Heart right ventricle (tissue), 16 donors: ENCODE measurements at places on chromosomes 3 and 15.

- no peak for DNase-seq
- no peak overlapping the region for H3K4me3 ChIP-seq
- H3K4me1 ChIP-seq: no peaks in the 10 kb centered on the region
- no peaks in the 10 kb centered on the region for H3K36me3 ChIP-seq
- H3K27me3 ChIP-seq: no peaks in the 10 kb centered on the region
Measured at GRCh38 chr3:156040041-156040440, 80.3 kb upstream of the KCNAB1 start.

GRCh38 chr3:194561306-194561974, 71.8 kb downstream of the TMEM44 start:
- H3K27ac ChIP-seq: no peak overlapping the region
- H3K4me1 ChIP-seq: peaks cover 13% of the 10 kb centered on the region
- no peaks in the 10 kb centered on the region for H3K36me3 ChIP-seq

GRCh38 chr3:8765528-8765927, 3.9 kb downstream of the OXTR start:
- H3K4me3 ChIP-seq: no peak overlapping the region
- H3K36me3 ChIP-seq: no peaks in the 10 kb centered on the region
- no peak for DNase-seq
- peaks cover 28% of the 10 kb centered on the region for H3K27me3 ChIP-seq

- no peaks in the 10 kb centered on the region for H3K4me1 ChIP-seq
- no peaks in the 10 kb centered on the region for H3K36me3 ChIP-seq
- H3K27ac ChIP-seq: no peak overlapping the region
- no peak for DNase-seq
Measured at GRCh38 chr3:168514252-168514651, 418.5 kb upstream of the GOLIM4 start.

- peaks cover 4% of the 10 kb centered on the region for H3K4me1 ChIP-seq
- no peaks in the 10 kb centered on the region for H3K36me3 ChIP-seq
- H3K27me3 ChIP-seq: no peaks in the 10 kb centered on the region
- no peak overlapping the region for H3K27ac ChIP-seq
Measured at GRCh38 chr3:11363715-11364114, 91.5 kb downstream of the ATG7 start.

DNA sequence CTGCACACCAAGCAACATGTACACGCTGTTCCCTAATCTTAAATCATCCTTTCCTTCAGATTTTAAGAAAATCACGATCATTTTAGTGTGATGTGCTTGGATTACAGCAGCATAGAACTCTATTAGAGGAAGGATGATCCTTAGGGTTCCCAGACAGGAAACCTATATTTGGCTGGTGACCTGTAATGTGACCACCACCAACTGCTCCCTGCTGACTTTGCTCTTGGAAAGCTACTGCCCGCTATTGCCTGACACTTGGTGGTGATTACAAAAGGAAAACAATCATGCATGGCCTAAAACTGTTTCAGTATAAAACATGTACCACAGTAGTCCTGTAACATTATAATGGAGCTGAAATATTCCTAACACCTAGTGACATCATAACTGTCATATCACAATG, 27.2 kb upstream of the LMOD3 start:
- no peak overlapping the region for H3K4me3 ChIP-seq
- no peak overlapping the region for H3K27ac ChIP-seq
- DNase-seq: no peak
- H3K27me3 ChIP-seq: no peaks in the 10 kb centered on the region
- H3K4me1 ChIP-seq: no peaks in the 10 kb centered on the region

GRCh38 chr3:142642956-142643355, 46.8 kb downstream of the PLS1 start:
- H3K36me3 ChIP-seq: no peaks in the 10 kb centered on the region
- no peak for DNase-seq
- H3K4me3 ChIP-seq: no peak overlapping the region
- H3K27ac ChIP-seq: no peak overlapping the region

- H3K36me3 ChIP-seq: no peaks in the 10 kb centered on the region
- no peaks in the 10 kb centered on the region for H3K27me3 ChIP-seq
- no peaks in the 10 kb centered on the region for H3K4me1 ChIP-seq
Measured at GRCh38 chr3:105526360-105527111, 159.8 kb downstream of the ALCAM start.

DNA sequence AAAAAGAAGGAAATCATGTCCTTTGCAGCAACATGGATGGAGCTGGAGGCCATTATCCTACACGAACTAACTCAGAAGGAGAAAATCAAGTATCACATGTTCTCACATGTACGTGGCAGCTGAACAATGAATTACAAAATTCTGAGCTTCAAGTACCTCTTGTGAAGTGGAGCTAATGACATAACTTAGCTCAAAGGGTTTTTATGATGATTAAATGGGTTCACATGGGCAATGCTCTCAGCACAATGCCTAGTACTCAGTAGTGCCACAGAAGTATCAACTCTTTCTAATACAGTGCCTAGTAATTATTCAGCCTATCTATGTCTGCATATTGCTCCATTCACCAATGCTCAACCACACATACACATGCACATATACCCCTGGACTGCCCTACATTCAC, 407.5 kb upstream of the WNT5A start:
- no peaks in the 10 kb centered on the region for H3K27me3 ChIP-seq
- H3K4me1 ChIP-seq: no peaks in the 10 kb centered on the region
- H3K27ac ChIP-seq: no peak overlapping the region
- H3K4me3 ChIP-seq: no peak overlapping the region

- no peak for DNase-seq
- H3K36me3 ChIP-seq: no peaks in the 10 kb centered on the region
- no peaks in the 10 kb centered on the region for H3K27me3 ChIP-seq
- no peak overlapping the region for H3K4me3 ChIP-seq
- no peaks in the 10 kb centered on the region for H3K4me1 ChIP-seq
Measured at GRCh38 chr15:95541301-95541700, 789.2 kb upstream of the NR2F2 start.

- H3K36me3 ChIP-seq: peaks cover 76% of the 10 kb centered on the region
- H3K27me3 ChIP-seq: no peaks in the 10 kb centered on the region
- H3K4me3 ChIP-seq: no peak overlapping the region
- H3K27ac ChIP-seq: no peak overlapping the region
Measured at GRCh38 chr15:58898150-58898680, 35.3 kb downstream of the SLTM start.

DNA sequence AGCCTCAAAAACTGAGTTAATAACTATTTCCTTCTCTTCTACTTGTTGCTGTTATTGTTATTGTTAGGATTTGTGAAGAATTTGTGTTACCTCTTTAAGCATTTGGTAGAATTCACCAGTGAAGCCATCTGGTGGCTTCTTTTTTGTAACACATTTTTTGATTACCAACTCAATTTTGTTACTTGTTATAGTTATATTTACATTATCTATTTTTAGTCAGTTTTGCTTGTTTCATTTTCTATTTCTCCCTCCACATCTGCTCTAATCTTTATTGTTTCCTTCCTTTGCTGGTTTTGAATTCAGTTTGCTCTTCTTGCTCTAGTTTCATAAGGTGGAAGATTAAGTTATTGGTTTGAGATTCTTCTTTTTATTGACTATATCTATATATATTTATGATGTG, 3.7 kb upstream of the SLC9C1 start:
- DNase-seq: no peak
- H3K27ac ChIP-seq: no peak overlapping the region
- H3K4me3 ChIP-seq: no peak overlapping the region
- peaks cover 14% of the 10 kb centered on the region for H3K4me1 ChIP-seq
- H3K36me3 ChIP-seq: no peaks in the 10 kb centered on the region

GRCh38 chr3:85576697-85577200, 618.0 kb downstream of the CADM2 start:
- no peak for DNase-seq
- no peaks in the 10 kb centered on the region for H3K27me3 ChIP-seq
- H3K27ac ChIP-seq: no peak overlapping the region
- no peaks in the 10 kb centered on the region for H3K36me3 ChIP-seq
- H3K4me3 ChIP-seq: no peak overlapping the region

GRCh38 chr3:29552051-29552450, 271.2 kb downstream of the RBMS3 start:
- DNase-seq: no peak
- H3K27ac ChIP-seq: no peak overlapping the region
- no peaks in the 10 kb centered on the region for H3K36me3 ChIP-seq
- H3K4me1 ChIP-seq: peaks cover 7% of the 10 kb centered on the region

GRCh38 chr3:132660052-132660810, at the start of gene UBA5:
Gene UBA5 (plus strand): TSS chr3:132660329. CDS start chr3:132660538, 209 bp downstream.
- peaks cover 19% of the 10 kb centered on the region for H3K4me1 ChIP-seq
- no peaks in the 10 kb centered on the region for H3K27me3 ChIP-seq
- H3K27ac ChIP-seq: peak within 1 kb of the TSS; percentile 97
- peak; percentile 72 for DNase-seq
- no peaks in the 10 kb centered on the region for H3K36me3 ChIP-seq
- H3K4me3 ChIP-seq: peak within 1 kb of the TSS; percentile 89

DNA sequence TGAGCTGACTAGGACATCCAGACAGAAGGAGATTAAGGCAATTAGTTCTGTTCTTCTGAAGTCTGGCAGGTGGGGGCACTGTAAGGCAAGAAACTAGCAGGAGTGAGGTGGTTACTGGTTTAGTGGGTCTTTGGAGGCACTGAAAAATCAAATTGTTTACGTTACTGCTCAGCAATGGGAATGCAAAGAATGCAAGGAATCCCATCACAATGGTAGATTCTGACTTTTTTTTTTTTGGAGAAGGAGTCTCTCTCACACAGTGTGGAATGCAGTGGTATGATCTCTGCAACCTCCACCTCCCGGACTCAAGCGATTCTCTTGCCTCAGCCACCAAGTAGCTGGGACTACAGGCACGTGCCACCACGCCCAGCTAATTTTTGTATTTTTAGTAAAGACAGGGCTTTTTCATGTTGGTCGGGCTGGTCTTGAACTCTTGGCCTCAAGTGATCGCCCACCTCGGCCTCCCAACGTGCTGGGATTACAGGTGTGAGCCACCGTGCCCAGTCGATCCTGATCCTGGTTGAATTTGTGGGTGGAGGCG, 16.4 kb downstream of the FAM107A start:
- peaks cover 22% of the 10 kb centered on the region for H3K36me3 ChIP-seq
- H3K4me1 ChIP-seq: no peaks in the 10 kb centered on the region
- H3K27me3 ChIP-seq: no peaks in the 10 kb centered on the region
- no peak overlapping the region for H3K4me3 ChIP-seq
- no peak for DNase-seq

DNA sequence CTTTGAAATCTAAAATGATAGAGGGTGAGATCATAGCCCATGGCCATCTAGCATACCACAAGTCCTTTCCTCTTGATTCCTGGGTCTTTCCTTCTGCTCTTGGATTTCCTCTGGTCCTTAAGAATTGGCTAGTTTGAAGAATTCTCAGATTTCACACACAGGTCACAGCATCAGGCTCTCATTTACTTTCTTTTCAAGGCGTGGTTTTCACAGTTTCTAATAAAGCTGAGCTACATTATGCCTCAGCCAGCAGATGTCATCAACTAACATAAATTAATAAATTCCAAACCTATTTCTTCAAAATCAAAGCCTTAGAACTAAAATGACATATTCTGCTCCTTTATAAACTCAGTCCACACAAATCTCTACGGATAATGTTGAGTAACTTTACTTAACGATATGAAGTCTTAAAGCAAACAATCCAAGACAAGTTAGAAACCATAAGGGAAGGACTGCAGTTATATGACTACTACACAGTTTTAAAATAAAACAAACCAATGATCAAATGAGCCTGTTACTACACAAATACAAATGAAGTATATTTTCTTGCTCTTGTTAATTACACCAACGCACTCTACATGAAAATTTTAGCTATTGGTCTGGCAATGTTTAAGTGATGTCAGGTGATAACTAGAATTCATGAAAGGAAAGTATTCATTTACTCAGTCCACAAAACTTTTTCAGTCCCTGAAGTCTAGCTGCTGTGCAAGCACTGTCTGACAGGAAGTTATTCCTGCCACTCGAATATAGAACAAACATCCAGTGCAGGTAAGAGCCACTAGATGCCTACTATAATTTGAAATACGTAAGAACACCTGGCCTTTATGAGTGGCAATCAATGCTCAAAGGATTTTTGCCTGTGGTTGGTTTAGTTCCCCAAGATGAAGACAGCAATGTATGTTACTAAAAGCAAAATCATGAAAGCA, 9.2 kb downstream of the CCDC14 start:
- H3K36me3 ChIP-seq: no peaks in the 10 kb centered on the region
- H3K4me3 ChIP-seq: no peak overlapping the region
- no peaks in the 10 kb centered on the region for H3K27me3 ChIP-seq
- H3K27ac ChIP-seq: no peak overlapping the region
- H3K4me1 ChIP-seq: no peaks in the 10 kb centered on the region
- DNase-seq: no peak

- no peak for DNase-seq
- peaks cover 82% of the 10 kb centered on the region for H3K4me1 ChIP-seq
- H3K27me3 ChIP-seq: no peaks in the 10 kb centered on the region
- peak overlapping the region; percentile 61 for H3K4me3 ChIP-seq
- peak overlapping the region; percentile 93 for H3K27ac ChIP-seq
Measured at GRCh38 chr3:46693892-46694226, 380 bp upstream of the ALS2CL start.

- DNase-seq: no peak
- H3K27ac ChIP-seq: peak overlapping the region; percentile 94
- H3K36me3 ChIP-seq: no peaks in the 10 kb centered on the region
- H3K4me1 ChIP-seq: peaks cover 64% of the 10 kb centered on the region
- no peak overlapping the region for H3K4me3 ChIP-seq
Measured at GRCh38 chr3:43291546-43291945, 5.2 kb downstream of the SNRK start.

- H3K27ac ChIP-seq: no peak overlapping the region
- H3K4me1 ChIP-seq: peaks cover 7% of the 10 kb centered on the region
- H3K36me3 ChIP-seq: no peaks in the 10 kb centered on the region
- peaks cover 18% of the 10 kb centered on the region for H3K27me3 ChIP-seq
- no peak for DNase-seq
Measured at GRCh38 chr3:187677604-187678003, 7.4 kb upstream of the SST start.

- no peaks in the 10 kb centered on the region for H3K4me1 ChIP-seq
- H3K36me3 ChIP-seq: no peaks in the 10 kb centered on the region
- DNase-seq: no peak
- no peak overlapping the region for H3K4me3 ChIP-seq
- no peaks in the 10 kb centered on the region for H3K27me3 ChIP-seq
Measured at GRCh38 chr15:65020419-65020818, 9.0 kb downstream of the MTFMT start.

- peak within 1 kb of the TSS; percentile 95 for H3K27ac ChIP-seq
- peak; percentile 98 for DNase-seq
- peak within 1 kb of the TSS; percentile 73 for H3K4me3 ChIP-seq
- no peaks in the 10 kb centered on the region for H3K36me3 ChIP-seq
Measured at GRCh38 chr15:65792138-65792987, at the start of gene DENND4A. Gene DENND4A (minus strand): TSS chr15:65792293. CDS start chr15:65756450, 35,843 bp downstream.

GRCh38 chr3:154224366-154224765, 99.9 kb downstream of the DHX36 start:
- no peaks in the 10 kb centered on the region for H3K4me1 ChIP-seq
- H3K27me3 ChIP-seq: no peaks in the 10 kb centered on the region
- H3K36me3 ChIP-seq: no peaks in the 10 kb centered on the region
- H3K4me3 ChIP-seq: no peak overlapping the region
- H3K27ac ChIP-seq: peak overlapping the region; percentile 59

DNA sequence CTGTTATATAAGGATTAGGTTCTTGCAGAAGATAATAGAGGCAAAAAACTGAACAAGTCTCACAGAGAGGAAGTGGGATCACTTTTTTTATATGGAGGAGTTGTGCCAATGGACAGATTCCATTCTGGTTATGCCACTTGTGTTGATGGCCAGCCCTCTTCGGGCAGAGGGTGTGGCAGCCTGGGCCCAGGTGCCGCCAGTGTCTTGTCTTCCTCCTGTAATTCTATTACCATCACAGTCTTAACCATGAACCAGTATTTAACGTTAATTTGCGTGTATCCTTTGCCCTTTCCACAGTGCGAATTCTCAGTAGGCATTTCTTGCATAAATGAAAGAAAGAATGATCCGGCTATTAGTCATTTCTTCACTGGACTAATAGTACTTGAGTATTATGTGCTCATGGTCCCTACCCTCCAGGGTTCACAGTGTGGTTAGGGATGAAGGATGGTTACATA, 7.0 kb upstream of the USP4 start:
- H3K27me3 ChIP-seq: no peaks in the 10 kb centered on the region
- no peak overlapping the region for H3K4me3 ChIP-seq
- no peak for DNase-seq
- no peaks in the 10 kb centered on the region for H3K36me3 ChIP-seq
- H3K4me1 ChIP-seq: peaks cover 3% of the 10 kb centered on the region
- H3K27ac ChIP-seq: no peak overlapping the region
